Activated CD4-positive, alpha-beta memory T cell treated with anti-CD3 and anti-CD28 coated beads, Interleukin-2, amount 10 ng/mL, durations not matched to agents 7 days and 5 days (primary cell): ENCODE measurements at places on chromosomes 6 and 20. TPM values are rescaled to one million over a fixed set of nuclear protein-coding genes. Genes with fewer than 3 reads are reported as not detected.

DNA sequence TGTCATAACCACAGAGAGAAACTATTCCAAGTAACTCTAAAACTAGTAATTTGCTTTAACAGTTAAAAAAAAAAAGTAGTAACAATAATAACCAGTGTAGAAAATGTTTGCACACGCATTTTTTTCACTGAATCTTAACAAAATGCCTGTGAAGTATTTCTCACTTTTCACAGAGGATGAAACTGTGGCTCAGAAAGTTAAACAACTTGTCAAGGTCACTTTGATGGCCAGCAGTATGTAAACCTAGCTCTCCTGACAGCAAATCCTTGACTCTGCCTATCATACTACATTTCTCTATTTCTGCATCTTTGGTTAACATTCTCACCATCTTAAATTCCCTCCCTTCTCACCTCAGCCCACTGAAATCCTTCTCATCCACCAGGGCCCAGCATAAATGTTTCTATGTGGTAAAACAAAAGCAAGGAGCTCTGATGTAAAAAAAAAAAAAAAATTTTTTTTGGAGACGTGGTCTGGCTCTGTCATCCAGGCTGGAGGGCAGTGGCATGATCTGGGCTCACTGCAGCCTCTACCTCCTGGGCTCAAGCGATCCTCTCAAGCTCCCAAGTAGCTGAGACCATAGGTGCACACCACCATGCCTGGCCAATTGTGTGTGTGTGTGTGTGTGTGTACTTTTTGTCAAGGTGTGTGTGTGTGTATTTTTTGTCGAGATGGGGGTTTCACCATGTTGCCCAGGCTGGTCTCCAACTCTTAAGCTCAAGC lies 26.1 kb upstream of the ZC3H12D start:
- no peak for DNase-seq

DNA sequence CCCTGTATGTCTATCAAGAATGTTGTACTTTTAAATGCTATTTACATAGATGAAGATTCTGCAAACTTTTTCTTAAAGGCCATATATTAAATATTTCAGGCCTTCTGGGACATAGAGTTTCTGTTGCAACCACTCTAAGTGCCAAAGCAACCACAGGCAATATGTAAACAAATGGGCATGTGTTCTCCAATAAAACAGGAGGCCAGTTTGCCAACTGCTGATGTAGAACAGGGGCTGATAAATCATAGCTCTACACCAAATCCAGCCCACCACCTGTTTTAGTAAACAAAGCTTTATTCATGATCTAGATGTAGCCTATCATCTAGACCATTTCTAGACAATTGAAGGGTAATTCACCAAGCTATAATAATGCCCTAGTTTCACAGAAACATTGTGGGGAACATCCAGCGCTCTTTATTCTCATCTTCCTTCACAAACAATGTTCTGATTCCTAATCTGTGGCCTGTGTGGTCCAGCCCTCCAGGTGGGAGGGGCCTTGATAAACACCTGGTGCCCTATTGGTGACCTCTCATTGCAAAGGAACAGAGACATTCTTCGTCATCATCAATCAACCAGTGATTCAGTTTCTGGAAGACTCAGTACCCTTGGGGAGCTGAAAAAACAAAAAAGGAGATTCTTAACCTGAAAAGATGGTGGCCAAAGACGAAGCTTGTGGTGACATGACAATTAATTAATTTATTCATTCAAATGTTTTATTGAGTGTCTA lies 80.2 kb downstream of the PREP start:
- DNase-seq, result no peak

DNA sequence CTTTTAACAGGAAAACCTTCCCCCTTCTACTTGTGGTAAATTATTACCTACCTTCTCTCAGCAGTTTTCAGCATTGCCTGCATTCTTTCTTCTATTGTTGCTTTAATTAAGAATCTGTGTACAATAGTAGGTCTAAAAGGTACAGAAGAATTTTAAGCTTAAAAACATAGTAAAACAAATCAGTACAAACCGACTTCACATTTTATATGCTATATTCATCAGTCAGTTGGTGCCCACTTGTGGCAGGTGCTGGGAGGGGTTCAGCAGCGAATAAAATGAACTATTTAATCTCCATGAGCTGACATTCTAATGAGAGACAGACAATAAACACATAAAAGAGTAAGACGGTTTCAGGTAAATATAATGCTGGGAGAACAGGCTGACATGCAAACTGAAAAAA lies 73.4 kb upstream of the FBXO30 start:
- no peak for DNase-seq

- no peak for DNase-seq
Observed at GRCh38 chr20:24163506-24163905, 174.9 kb upstream of the GGTLC1 start.

DNA sequence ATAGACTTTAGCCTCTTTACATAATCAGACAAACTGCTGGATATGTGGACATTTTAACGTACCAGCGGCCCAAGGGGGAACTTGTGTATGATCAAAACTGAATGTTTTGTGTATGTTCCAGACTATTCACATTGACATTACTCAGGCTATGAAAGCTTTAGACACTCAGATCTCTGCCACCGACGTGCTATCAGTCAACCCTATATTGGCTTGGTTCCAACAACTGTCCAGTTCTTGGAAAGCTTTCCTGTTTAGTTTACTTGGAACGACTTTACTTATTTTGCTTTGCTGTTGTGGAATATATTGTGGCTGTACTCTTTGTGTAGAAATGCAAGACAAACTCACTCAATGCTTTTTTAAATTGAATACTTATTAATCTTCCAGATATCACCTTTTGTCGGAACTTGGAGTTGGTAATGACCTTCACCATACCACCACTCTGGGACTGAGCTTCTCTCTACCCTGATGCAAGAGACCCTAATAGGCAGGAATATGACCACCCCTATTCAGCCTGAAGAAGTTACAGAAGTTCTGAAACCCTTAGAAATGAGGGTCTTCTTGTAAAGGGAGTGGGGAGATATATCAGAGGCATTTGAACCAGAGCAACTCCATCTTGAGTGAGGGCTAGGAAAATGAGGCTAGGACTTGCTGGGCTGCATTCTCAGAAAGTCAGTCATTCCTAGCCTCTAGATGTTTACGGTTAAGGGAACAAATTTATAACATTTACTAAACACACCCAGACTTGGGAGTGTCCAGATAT lies 49.0 kb upstream of the PAX1 start:
- no peak for DNase-seq

DNA sequence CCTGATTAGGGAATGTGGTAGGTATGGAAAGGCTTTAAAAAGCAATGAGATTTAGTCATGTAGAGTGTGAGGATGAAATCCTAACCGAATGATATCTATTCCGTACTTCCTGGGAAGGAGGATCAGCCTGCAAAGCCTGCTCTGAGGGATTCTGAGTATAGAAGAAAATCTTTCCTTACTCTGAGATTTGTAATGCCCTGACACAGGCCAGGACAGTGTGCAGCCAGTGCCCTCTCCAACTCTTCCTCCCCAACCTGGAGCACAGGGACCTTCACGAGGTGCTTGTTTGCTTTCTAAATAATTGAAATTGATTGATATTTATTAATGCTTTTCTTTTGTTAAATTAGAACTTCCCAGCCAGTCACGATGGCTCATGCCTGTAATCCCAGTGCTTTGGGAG lies 131.6 kb downstream of the ADGRG6 start:
- DNase-seq, result no peak

DNA sequence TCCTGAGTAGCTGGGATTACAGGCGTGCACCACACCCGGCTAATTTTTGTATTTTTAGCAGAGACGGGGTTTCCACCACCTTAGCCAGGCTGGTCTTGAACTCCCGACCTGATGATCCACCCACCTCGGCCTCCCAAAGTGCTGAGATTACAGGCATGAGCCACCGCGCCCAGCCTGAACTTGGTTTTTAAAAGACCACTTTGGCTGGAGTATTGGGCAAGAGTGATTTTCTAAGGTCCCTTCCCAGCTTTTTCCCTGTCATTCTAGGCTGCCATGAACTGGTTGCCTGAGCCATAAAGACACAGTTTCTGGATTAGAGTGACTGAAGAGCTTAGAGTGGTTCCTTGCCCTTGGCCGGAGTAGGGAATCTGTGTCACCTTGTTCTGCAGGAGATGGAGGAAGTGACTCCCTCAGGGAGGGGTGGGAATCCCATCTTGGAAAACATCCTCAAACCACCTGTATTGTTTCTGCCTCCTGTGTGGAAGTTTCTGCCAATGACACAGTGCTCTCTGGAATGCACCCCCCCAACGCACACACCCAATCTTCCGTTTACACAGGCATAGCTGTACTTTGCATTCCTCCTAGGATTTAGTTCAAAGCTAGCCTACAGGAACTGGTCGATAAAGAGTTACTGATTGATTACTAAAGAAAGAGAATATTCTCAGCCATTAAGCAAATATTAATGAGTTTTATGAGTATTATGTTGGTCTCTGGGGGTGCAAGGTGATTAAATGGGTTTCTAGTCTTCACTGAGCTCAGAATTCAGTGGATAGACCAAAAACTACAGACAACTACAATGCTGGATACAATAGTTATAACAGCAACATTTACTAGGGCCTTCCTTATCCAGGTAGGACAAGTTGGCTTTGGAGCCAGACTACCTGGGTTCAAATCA lies 18.2 kb downstream of the BCL2L1 start:
- no peak for DNase-seq

DNA sequence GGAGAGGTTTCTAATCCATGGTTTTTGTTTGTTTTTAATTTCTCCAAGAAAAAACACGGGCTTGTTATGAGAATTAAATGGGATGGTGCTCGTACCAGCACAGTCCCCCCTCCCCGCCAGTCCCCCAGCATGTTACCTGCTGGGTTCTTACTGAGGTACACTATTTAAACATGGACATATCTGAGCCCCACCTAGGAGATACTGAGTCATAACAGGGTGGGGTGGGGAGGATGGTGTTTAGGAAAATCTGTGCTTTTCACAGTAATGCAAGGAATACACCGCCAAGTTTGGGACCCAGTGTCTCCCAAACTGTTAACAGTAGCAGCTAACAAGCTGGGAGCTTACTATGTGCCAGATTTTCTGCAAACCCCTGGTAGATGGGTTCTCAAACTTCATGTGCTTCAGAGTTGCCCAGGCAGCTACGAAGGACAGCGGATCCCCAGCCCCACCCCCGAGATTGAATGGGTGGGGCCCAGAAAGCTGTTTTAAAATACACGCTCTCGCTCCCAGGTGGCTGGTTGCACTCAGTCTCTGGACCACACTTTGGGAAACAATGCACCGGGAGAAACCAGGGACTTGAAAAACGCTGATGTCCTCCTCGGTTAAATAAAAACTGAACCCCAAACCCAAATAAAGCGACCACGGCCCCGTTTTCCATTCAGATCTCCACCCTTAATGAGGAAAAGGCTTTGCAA lies 995 bp downstream of the ZFP64 start:
- DNase-seq, result peak; percentile 50

GRCh38 chr6:122996794-122997505 lies 915 bp downstream of the CLVS2 start:
- no peak for DNase-seq

GRCh38 chr6:47179286-47179685 lies 130.4 kb downstream of the TNFRSF21 start:
- DNase-seq, result no peak

DNA sequence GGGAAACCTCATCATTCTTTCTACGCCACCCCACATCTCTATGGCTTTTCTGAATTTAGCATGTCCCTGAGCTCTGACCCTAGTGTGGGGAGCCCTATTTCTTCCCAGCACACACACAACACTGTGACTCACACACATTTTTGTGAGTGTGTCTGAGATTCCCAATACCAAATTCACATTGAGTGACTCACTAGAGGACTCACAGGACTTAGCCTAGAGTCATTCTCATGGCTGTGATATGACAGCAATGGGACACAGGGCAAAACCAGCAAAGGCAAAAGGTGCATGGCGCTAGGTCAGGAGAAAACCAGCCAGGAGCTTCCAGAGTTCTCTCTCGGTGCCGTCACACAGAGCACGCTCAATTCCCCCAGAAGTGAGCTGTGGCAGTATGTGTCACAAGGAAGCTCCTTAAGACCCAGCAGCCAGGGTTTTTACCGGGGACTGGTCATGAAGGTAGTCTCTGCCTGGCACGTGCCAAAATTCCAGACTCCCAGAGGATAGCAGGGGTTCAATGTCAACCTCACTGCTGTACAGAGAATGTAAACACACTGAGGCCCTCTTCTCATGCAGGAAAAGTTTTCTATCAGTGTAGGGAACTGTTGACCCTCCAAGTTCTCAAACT lies 6.2 kb downstream of the CSTL1 start:
- no peak for DNase-seq

- no peak for DNase-seq
Observed at GRCh38 chr6:105170059-105170458, 9.8 kb downstream of the POPDC3 start.

DNA sequence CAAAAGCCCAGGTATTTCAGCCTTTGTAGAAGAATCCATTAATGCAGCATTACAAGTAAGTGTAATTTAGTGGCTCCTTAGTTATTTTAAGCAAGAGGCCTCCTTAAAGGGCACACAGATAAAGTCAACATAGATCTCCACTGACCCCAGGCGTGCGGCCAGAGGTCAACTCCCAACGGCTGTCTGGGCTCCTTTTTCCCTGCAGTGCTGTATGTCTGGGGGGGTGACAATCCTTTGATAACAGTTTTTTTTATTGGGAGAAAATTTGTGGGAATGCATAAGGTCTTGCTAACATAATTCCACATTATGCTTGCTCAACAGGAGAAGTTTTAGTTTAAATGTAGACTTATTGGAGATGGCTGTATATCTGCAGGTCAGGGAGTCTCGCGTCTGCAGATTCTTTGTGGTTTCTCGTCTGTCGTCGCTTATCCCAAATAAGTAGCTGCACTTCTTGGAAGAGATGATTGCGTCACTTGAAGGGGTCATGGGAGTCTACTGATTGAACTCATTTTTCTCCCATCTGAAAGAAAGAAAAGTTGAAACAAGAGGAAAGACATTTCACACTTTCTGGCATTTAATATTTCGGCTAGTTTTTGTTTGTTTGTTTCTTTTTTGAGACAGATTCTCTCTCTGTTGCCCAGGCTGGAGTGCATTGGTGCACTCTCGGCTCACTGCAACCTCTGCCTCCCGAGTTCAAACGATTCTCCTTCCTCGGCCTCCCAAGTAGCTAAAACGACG lies 151.7 kb upstream of the AKAP12 start:
- DNase-seq, result no peak

DNA sequence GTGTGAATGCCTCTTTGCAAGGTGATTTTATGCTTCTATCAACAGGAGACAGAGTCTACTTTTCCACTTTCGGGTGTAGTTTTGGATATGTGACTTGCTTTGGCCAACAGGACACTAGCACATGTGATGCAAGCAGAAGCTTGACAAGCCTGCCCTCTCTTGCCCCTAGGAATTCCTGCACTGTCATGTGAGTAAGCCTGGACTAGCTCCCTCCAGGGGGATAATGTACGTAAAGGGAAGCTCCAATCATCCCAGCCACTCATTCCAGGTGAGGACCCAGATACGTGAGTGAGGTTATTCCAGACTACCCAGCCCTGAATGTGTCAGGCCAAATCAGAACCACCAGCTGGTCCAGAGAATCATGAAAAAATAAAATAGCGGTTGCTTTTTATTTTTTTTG lies 33.3 kb downstream of the BEND3 start:
- DNase-seq, result no peak

SDHAF4 gene
- 11.6 TPM for total RNA-seq

FAM83D gene
- 19.9 TPM for total RNA-seq

CCDC170 gene
- total RNA-seq, result not detected

REM1 gene
- total RNA-seq, result not detected

TLDC2 gene
- total RNA-seq, result not detected

SOX18 gene
- total RNA-seq, result 0.25 TPM
